Fibroblast of skin of scalp (primary cell): ENCODE measurements at places on chromosomes 16 and 17.

DNA sequence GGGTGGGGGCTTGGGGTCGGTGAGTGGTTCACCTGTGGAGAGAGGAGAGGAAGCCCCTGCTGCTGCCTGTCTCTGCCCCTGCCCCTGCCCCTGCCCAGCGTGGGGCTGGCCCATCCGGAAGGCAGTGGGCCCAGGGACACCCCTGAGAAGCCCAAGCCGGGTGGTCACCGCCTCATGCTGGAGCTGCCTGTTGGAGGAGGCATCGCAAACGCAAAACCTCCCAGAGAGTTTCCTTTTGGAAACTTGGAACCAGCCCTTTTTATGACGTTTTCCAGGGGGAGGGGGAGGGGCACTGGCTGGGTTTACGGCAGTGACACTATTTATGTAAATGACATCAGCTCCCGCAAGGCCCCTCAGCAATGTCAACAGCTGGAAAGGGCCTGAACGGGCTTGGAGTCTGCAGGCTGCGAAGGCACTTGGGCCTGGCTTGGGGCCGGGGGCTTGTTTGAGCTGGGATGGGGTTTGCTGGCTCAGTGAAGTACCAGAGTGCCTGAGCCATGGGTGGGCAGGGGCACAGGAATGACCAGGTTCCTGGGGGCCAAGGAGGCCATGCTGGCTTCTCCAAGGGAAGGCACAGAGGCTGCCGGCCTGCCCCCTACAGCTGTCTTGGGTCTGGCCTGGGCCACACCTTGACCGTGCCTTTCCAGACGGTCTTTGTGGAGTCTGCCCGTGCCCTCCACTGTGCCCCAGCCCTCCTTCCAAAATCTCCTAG, 219.5 kb downstream of the NTN1 start:
- DNase-seq: peak; percentile 89

DNA sequence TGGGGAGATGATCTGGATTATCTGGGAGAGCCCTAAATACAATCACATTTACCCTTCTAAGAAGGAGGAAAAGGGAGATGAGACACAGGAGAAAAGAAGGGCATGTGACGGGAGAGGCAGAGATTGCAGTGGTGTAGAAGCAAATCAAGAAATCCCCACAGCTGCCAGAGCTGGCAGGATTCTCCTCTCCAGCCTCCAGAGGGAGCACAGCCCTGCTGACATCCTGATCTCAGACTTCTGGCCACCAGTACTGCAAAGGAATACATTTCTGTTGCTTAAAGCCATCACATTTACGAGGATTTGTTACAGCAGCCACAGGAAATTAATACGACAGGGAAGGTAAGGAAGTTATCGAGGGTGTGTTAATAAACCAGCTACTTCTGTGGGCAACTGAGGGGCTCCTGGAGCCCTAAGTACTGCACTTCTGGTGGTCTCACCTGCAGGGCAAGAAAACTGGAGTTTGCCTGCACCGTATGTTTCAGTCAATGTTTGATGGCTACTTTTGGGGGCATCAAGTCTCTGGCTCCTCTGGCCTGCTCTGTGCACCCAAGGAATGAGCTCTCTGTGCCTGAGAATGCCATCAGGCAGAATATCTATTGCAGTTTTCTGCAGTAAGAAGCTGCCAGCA, 22.9 kb upstream of the CDH13 start:
- DNase-seq: peak; percentile 65

DNA sequence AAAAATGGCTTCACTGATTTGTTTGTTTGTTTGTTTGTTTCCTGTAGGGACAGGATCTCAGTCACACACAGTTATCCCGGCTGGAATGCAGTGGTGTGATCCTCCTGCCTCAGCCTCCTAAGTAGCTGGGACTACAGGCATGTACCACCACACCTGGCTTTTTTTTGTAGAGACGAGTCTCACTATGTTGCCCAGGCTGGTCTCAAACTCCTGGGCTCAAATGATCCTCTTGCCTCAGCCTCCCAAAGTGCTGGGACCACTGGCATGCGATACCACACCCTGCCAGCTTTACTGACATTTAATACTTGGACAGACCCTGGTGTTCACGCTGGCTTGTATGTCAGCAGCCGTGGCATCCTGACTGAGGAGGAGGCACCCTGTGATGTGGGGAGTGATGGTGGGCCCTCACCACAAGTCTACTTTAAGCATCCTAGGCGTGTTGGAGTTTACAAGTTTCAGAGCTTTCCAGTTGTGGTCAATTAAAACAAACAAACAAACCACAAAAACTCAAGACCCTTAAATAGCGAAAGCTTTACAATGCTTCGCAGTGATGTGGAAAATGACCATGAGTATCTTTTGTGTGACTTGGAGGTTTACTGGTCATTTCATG, 5.1 kb downstream of the ABCA3 start:
- no peak for DNase-seq

DNA sequence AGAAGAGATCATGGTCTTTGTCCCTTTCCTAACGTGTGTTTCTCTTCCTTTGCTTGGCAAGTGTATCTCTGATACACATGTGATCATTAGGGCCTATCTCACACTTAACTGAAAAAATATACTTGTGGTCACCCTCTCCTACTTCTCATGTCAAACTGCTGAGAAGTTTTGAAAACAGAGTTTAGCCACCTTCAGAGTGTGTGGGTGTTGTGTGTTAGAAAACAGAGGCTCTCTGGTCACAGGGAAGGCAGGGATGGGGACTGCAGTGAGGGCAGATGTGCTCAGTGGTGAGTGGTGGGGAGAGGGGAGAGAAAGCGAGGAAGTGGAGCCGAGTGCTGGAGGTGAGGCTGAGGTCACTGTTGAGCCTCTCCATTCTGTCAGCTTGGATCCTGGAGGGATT, 29.4 kb downstream of the GRB7 start:
- no peak for DNase-seq

GRCh38 chr16:50166511-50167500, 13.7 kb downstream of the TENT4B start:
- DNase-seq: peak; percentile 18

DNA sequence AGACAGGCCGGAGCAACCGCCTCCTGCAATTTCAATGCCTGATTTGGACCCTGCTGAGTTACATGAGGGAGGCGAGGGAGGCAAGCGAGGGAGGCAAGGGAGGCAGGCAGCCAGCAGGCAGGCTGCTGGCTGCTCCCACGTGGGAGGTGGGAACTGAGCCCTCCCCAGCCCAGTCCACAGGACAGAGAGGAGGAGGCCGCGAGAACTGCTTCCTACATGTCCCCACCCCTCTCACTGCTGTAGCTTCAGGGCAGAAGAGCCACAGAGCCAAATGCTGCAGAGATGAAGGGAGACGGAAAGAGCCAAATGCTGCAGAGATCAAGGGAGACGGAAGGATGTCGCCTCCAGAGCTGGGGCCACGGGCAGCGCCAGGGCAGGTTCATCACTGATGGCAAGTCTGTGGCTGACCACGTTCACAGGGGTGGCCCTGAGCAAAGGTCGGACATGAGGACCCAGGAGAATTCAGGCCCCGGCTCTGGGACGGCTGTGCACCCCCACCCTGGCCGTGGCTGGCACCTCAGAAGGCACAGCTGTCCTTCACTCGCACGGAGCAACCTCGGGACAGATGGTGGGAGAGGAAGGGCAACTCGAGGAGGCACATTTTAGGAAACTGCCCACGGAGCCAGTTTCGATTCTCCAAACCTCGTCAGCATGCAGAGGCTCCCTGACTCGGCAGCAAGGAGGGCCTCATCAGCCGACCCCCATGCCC, 21.5 kb downstream of the RPH3AL start:
- no peak for DNase-seq

DNA sequence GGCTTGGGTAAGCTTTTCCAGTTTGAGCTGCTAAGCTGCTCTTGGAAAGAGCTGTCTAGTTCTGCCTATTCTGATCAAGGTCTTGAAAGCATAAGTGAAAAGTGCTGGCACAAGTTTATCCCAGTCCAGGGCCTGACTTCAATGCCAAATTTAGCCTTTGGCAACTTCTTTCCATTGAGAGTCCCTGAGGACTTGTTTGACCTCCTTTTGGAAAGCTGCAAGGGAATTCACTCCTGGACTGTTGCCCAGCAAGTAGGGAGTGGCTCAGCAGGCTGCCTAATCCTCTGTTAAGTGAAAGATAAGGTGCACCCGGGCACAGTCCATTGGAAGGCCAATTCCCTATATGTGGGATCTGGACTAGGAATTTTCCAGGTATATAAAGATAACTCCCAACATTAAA, 16.0 kb upstream of the TANC2 start:
- peak; percentile 86 for DNase-seq

GRCh38 chr16:25187491-25187795, 29.3 kb upstream of the AQP8 start:
- no peak for DNase-seq

- DNase-seq: peak; percentile 31
Observed at GRCh38 chr17:32265192-32265923, at the start of gene RHBDL3. Gene RHBDL3, plus strand, starts transcription at chr17:32265832. Its CDS starts 358 bp downstream, at chr17:32266190.

GRCh38 chr17:9470171-9470570, 105.4 kb downstream of the STX8 start:
- DNase-seq: peak; percentile 8

DNA sequence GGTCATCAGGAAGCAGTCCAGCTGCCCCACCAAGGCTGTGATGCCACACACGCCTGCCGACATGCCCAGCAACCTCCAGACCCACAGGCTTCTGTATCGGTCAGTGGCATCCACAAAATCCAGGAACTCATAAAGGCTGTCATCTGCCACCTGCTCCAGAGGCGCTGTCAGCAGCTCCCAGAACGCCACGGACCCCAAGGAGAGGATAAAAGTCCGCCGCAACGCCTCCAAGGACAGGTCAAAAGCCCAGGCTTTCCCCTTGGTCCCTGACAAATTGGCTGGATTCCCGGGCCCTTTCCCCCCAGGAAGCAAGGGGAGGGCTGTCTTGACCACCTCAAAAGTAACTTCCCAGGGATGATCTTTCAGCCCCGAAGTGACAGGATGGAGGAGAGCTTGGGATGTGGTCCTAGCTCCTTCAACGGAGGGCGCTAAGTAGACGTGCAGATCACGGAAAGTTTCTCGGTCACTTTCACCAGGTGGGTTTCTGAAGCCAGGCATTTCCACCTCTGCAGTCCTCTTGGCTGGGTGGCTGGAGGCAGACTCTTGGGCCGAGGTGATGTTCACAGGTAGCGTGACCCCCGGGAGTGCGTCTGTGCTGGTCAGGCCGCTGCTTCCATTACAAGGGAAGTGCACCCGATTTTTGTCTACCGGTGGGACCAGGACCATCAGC, 854 bp downstream of the MFSD6L start:
- no peak for DNase-seq

GRCh38 chr16:76428858-76429257, 151.7 kb downstream of the CNTNAP4 start:
- no peak for DNase-seq

DNA sequence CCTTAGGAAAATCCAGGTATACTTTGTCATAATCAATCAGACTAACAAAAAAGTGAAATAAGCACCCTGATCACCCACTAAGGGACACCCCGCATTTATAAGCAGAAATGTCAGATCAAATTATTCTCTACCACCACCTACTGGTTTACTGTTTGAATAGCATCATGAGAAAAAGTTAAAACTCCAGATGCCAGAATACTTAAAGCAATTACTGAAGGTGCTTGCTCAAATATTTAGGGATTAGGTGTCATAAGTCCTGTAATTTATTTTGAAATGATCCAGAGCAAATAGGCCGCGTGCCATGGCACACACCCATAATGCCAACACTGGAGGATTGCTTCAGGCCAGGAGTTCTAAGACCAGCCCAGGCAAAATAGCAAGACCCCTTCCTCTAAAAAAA, 2.3 kb downstream of the TOP2A start:
- peak; percentile 46 for DNase-seq

- DNase-seq: peak; percentile 8
Observed at GRCh38 chr16:11915114-11915643, 577 bp downstream of the GSPT1 start.

GRCh38 chr17:4324463-4324862, 42.0 kb downstream of the UBE2G1 start:
- DNase-seq: no peak

DNA sequence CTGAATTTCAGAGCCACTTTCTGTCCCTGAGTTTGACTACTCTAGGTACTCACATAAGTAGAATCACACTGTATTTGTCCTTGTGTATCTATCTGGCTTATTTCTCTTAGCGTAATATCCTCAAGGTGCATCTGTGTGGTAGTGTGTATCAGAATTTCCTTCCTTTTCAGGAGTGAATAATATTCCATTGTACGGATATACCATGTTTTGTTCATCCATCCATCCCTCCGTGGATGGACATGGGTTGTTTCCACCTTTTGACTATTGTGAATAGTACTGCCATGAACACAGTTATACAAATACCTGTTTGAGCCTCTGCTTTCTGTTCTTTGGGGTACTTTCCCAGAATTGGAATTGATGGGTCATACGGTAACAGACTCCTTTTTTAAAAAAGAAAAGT, 111.7 kb downstream of the PITPNC1 start:
- no peak for DNase-seq

DNA sequence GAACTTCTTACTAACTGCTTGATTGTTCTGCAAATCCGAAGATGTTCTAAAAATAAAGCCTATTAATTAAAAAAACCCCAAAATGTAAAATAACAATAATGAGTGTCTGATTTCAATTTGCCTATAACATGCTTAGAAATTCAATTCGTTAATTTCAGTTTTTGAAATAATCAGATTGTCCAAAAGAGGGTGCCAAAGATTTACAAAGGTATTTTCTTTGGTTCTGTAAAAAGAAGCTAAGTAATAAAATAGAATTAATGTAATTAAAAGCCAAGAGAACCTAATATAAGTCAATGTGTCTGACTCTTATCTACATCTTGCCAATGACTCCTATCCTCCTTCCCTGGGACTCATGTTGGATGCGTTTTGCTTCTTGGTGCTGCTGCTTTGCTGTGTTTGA, 75.0 kb upstream of the CPHXL start:
- no peak for DNase-seq

GRCh38 chr17:18896146-18896545, 38.2 kb downstream of the PRPSAP2 start:
- no peak for DNase-seq

DNA sequence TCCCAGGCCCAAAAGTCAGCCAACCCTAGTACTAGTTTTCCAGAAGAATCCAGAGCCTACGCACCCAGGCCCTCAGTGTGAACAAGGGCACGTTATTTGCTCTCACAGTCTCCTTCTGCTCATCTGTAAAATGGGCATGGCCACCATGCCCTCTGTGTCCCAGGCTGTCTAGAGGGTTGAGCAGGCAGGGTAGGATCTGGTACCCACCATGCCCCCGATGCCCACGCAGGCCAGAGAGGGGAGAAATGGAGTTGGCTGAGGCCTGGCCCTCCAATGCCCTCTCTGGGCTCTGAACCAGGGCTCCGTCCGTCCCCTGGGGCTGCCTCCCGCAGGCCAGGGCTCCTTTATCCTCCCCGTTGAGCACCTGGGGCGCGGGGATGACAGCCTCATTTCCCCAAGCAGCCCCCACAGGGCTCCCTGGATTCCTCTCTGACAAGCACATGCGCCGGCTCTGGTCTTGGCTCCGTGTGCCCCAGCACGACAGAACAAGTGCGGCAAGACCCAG, 9.1 kb upstream of the BAHCC1 start:
- DNase-seq: no peak
